ENCODE measurements at places on chromosomes 3 and 15.

- DNase-seq: no peak
These were observed 152.7 kb downstream of the CD47 start for GRCh38 chr3:107938143-107938542.

- no peak for DNase-seq
These were observed 109.8 kb upstream of the RASGRP1 start for GRCh38 chr15:38674448-38674847.

DNA sequence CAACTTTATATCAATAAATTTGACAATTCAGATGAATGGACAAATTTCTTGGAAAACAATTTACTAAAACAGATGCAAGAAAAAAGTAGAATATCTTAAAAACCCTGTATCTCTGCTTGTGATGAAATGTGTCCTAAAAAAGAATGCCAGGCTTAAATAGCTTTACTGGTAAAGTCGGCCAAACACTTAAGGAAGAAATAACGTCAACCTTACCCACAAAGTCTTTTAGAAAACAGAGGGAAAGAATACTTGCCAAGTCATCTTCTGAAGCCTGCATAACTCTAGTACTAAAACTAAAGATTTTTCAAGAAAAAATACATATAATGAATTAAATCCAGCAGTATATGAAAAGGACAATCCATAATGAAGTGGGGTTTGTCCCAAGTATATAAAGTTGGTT, 111.1 kb downstream of the RASA2 start:
- DNase-seq: no peak

DNA sequence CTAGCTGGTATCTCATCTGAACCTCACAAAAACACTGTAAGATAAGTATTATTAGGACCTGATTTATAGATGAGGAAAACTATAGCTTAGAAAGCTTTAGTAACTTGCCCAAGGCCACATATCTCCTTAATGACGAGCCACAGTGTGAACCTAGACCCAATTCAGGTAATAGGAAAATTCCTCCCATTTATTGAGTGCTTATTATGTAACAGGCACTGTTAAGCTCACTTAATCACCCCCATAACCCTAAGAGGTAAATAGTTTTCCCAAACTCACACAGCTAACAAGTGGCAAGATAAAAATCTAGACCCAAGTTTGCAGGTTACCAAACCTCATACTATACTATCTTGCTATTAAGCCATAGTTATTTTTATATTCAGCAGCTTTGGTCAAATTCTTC, 7.9 kb downstream of the WDR5B start:
- no peak for DNase-seq

DNA sequence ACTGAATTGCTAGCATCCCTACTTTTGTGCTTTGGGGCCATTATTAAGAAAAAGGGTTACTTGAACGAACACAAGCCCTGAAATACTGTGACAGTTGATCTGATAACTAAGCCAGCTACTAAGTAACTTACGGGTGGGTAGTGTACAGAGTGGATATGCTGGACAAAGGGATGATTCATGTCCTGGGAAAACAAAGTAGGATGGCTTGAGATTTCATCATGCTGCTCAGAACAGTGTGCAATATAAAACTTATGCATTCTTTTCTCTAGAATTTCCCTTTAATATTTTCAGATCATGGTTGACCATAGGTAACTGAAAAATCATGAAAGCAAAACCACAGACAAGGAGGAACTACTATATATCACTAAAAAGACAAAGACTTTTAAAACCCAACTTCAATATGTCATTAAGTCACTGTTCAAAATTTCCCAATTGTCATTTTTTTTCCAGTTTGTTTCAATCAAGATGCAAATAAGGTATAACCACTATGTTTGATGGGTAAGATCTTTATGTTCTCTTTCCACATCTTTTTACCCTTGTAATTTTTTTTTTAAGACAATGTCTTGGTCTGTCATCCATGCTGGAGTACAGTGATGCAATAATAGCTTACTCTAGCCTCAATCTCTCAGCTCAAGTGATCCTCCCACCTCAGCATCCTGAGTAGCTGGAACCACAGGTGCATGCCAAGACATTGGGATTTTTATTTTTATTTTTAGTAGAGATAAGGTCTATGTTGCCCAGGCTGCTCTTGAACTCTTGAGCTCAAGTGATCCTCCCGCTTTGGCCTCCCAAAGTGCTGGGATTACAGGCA, 67.7 kb downstream of the IFT80 start:
- DNase-seq: no peak

DNA sequence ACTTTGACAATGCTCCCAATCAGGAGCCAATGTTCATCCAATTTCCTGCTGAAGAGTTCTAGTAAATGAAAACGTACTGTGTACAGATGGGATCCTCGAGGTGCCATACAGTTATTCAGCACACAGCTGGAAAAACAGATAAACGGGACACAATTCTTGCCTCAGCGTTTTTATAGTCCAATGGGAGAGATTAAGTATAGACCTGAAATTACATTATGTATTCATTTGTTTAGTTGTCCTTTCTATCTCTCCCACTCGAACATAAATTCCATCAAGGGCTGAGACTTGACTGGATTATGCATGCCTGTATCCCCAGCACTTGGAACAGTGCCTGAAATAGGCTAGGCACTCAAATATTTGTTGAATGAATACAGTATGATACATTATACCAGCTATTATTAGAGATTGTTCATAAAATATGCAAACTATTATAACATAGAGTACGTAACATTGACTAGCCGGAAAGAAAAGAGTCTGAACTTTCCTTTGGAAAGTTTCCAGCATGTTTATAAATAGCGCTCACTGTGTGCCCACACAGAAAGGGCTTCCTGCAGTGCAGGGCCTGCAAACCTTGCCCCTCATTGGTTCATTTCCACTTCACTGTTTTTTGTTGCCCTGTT, 27.4 kb upstream of the SNTN start:
- DNase-seq: no peak

GRCh38 chr15:99451484-99451883, 114.3 kb upstream of the MEF2A start:
- no peak for DNase-seq

- DNase-seq: no peak
These were observed 21.2 kb downstream of the CCR4 start for GRCh38 chr3:32972482-32973146.

DNA sequence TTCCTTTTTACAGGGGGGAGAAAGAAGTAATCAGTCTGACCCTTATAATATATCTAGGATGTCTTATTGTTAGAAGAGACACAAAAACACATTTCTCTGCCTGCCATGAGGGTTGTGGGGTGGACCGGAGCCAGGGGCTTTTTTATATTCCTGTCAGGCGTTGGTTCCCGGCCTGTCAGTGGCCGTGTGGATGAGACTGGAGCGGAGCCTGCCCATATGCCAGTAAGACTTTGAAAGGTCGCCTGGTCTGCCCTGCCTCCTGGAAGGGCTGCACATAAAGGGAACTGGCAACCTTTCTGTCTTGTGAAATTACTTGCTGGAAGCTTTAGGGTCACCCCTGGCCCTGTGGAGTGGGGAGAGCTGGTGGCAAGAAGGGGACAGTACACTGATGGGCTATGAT, 34.7 kb downstream of the MAP3K13 start:
- DNase-seq: no peak

- no peak for DNase-seq
These were observed 112.7 kb downstream of the PROS1 start for GRCh38 chr3:93861017-93861416.

DNA sequence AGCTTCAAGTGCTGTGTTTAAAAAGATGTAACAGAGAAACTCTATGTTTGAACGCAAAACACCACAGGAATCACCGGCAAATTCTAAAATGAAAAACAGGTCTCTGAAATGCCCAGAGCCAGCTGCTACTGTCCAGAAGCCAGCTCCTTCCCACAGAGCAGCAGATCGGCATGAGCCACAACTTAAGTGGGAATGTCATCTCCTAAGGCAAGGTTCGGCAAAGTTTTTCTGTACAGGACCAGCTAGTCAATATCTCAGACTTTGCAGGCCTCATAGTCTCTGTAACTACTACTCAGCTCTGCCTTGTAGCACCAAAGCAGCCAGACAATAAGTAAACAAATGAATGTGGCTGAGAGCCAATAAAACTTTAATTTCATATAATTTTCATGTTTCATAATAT, 4.9 kb downstream of the PLOD2 start:
- no peak for DNase-seq

Measured in CD8-positive, alpha-beta T cell (primary cell).